Memory B cell (primary cell): ENCODE measurements at places on chromosomes 4 and X.

- DNase-seq: no peak
Observed at GRCh38 chr4:77493120-77493752, 112.4 kb upstream of the CXCL13 start.

GRCh38 chr4:10020871-10021652, at the start of gene SLC2A9:
Gene SLC2A9, minus strand, starts transcription at chr4:10021497. Its CDS starts 68 bp downstream, at chr4:10021429.
- no peak for DNase-seq

- DNase-seq: no peak
Observed at GRCh38 chr4:73817341-73817740, 19.1 kb upstream of the CXCL6 start.

GRCh38 chr4:135277980-135278315, 1076.4 kb upstream of the PABPC4L start:
- no peak for DNase-seq

- DNase-seq: no peak
Observed at GRCh38 chr4:15976456-15977447, 13.8 kb upstream of the FGFBP2 start.

GRCh38 chr4:182338063-182338462, 94.9 kb downstream of the TENM3 start:
- DNase-seq: no peak

DNA sequence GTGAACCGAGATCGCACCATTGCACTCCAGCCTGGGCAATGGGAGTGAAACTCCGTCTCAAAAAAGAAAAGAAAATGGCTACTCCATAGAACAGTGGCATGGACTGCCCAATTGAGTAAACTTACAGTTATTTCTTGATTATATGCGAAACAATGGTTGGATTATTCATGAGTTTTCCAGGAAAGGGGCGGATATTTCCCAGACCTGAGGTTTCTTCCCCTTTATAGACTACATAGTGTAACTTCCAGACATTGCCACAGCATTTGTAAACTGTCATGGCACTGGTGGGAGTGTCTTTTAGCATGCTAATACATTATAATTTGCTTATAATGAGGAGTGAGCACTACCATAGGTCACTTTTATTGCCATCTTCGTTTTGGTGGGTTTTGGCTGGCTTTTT, 14.1 kb upstream of the MRPL1 start:
- no peak for DNase-seq

DNA sequence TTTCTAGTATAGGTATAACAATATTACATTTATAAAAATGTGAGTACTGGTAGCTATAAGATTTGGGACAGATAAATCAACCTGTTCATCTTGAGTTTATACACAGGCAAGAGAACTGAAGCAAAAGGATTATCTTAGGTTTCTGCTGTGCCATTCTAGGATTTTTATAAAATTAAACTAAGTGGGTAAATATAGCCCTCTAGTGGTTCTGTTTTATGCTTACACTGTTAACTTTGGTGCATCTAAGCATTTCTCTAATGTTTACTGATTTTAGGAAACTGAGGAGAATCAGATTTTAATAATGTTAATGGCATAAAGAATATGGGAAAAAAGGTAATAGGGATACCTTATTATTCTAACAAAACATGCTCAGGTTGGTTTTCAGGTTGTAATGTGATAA, 1.1 kb upstream of the RRH start:
- DNase-seq: no peak

- no peak for DNase-seq
Observed at GRCh38 chr4:7988437-7988836, 48.8 kb upstream of the AFAP1 start.

DNA sequence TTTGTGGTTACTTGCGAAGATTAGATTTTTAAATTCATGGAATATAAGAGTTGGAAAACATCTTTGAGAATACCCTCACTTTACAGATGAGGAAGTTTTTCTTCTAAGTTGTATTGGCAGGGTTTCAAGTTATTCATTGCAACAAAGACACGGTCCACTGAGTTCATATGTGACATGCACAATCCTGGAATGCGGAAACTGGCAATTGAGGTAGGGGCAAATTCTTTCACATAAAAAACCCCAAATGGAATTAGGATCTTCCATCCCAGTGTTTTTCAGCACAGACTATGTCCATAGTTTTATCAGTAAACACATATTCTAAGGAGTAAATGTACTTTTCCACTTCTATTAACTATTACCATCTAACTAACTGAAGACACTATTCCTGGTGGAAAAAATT, 81.8 kb upstream of the NAP1L5 start:
- no peak for DNase-seq

DNA sequence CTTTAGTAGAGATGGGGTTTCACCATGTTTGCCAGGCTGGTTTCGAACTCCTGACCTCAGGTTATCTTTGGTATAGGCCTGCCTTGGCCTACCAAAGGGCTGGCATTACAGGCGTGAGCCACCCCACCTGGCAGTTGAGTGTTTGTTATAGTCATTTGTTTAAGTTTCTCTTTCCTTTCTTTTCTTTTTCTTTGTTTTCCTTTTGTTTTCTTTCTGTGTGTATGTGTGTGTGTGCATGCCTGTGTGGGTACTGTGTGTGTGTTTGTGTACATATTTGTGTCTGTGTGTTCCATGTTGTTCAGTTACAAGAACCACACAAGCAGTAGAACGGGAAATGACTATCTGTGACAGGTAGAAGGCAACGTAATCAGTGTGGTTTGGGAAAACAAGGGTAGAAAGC, 624.9 kb downstream of the FSTL5 start:
- DNase-seq: no peak

DNA sequence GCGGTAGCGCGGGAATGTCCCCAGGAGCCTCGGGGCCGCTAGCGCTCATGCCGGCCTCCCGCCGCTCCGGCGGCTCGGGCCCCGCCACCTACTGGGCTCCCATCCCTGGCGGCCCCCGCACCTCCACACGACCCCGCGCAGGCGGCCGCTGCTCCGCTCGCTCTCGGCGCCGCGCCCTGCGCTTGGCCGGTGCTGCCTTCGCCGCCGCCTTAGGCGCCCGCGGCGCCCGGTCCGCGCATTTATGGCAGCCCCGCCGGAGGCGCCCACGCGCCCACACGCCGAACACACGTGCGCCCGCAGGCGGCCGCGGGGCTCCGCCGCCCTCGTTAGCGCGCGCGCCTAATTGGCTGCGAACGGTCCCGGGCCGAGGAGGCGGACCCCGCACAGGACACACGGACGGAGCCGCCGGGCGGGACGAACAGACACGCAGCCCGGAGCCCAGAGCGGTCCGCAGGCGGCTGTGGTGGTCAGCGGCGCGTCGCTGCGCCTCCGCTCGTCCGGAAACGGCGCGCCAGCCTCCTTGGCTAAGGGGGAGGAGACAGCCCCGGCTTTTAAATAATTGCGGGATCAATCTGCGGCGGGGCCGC, at the start of gene NKX1-1:
Gene NKX1-1 (minus strand): TSS at position 49 of the 587 bp plus-strand sequence. CDS start 0 bp downstream, at position 49.
- no peak for DNase-seq

DNA sequence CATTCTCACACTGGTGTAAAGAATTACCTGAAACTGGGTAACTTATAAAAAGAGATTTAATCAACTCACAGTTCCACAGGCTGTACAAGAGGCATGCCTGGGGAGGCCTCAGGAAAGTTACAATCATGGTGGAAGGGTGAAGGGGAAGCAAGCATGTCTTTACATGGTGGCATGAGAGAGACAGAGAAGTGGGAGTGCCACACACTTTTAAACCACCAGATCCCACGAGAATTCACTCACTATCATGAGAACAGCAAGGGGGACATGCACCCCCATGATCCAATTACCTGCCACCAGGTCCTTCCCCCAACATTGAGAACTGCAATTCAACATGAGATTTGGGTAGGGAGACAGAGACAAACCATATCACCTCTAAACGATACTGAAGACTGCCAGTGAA, 23.0 kb downstream of the EPGN start:
- DNase-seq: no peak
